ENCODE measurements at places on chromosomes 12 and 14.

GRCh38 chr12:26971963-26972362 lies 33.7 kb downstream of the FGFR1OP2 start:
- DNase-seq = no peak

- DNase-seq = no peak
These were observed 126.9 kb upstream of the FKBP4 start for GRCh38 chr12:2667716-2668440.

- DNase-seq = no peak
These were observed 2.5 kb upstream of the CCND2 start for GRCh38 chr12:4270831-4271716.

GRCh38 chr12:104526320-104526719 lies 69.6 kb downstream of the CHST11 start:
- DNase-seq = no peak

DNA sequence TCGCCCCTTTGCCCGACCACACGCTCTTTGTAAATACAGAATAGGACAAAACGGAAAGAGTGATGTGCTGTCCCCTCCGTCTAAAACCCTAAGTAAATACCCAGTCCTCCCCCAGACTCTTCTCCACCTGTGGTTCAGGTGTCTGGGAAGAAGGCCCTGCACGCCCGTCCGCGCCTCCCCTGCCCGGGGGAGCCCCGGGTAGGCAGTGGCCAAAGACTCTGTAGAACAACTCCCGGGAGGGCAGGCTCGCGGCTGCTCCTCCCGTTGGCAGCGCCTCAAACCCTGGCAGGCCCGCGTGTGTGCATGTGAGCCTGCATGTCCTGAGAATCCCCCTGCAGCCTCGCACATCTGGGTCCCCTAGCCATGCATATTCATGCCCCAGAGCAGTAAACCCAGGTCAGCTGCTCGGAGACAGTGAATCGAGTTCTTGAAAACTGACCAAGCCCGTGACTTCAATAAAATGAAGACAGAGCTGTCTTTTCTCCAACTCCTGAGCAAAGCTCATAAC lies 165.8 kb downstream of the MON2 start:
- DNase-seq = no peak

DNA sequence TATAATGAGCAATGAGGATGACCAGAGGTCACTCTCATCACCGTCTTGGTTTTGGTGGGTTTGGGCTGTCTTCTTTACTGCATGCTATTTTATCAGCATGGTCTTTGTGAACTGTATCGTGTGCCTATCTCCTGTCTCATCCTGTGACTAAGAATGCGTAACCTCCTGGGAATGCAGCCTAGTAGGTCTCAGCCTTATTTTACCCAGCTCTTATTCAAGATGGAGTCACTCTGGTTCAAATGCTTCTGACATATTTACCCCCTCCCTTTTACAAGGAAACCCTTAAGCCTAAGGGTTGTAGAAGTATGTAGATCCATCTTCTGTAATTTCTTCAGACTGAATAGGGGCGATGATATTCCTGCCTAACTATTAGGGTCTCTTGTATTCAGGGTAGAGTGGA lies 8.4 kb downstream of the IFI27L1 start:
- DNase-seq = no peak
